ENCODE measurements at places on chromosomes 3 and 15.
A peak's percentile ranks its signal among the peaks of the same experiment; 100 is the strongest.

DNA sequence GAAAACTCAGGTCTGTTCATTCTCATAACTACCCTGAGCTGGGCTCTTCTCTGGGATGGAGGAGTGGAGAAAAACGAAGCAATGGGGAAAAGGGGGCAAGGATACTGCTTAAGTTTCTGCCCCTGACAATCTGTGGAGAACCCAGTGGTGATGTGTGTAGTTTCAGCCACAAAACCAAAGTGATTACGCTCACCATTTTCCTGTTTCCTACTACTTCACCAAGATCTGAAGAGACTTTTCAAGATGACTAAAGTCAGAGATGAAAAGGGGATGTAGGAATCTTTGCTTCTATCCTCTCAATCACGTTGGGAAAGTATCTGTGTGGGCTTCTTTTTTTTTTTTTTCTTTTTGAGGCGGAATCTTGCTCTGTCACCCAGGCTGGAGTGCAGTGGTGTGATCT lies 8.3 kb upstream of the UBE2E1 start:
- DNase-seq, result no peak

GRCh38 chr3:111541911-111542483 lies at the start of gene CD96:
Gene CD96, plus strand, starts transcription at chr3:111542197. Its CDS starts 52 bp downstream, at chr3:111542249.
- peak; percentile 62 for DNase-seq

DNA sequence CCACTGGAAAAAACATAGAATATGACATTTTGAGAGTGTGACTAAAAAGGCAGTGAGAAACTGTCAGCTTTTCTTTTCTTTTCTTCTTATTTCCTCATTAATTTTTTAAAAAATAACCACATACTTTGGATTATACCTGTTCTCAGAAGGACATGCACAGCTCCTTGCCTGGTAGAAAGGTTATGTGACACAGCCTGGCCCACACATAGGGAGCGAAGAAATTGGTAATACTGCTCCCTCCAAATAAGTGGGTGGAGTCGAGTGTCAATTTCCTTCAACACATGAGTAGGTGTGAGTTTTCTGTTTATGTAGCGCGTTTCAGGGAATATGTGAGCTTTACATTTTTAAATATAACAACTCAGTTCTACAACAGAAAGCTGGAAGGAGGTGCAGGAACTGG lies 28.9 kb upstream of the RAD18 start:
- no peak for DNase-seq

- DNase-seq, result no peak
These were observed 317.4 kb downstream of the DIPK2A start for GRCh38 chr3:144289057-144289456.

- DNase-seq, result peak; percentile 95
These were observed at the start of gene WDR73 for GRCh38 chr15:84653910-84654688. Gene WDR73, minus strand, starts transcription at chr15:84654283. Its CDS starts 9 bp downstream, at chr15:84654274.

- DNase-seq, result no peak
These were observed 23.6 kb upstream of the C3orf22 start for GRCh38 chr3:126582311-126582710.

DNA sequence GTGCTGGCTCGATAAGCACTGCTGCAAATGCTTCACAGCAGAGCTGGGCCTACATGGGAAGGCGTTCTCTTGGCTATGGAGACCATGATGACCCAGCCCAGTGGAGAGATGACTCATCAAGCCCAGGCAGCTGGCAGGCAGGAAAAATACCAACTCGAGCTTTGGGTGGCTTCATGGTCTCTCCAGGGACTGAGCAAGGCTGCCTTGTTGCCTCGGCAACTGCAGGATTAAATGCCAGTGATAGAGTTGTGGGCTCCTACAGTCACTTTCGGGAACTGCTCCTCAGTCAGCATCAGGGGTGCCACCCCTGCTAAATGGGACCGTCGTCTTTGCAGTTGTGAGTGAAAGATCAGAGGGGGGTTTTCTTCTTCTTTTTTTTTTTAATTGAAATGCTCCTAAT lies 54.6 kb upstream of the MYZAP start:
- peak; percentile 39 for DNase-seq

DNA sequence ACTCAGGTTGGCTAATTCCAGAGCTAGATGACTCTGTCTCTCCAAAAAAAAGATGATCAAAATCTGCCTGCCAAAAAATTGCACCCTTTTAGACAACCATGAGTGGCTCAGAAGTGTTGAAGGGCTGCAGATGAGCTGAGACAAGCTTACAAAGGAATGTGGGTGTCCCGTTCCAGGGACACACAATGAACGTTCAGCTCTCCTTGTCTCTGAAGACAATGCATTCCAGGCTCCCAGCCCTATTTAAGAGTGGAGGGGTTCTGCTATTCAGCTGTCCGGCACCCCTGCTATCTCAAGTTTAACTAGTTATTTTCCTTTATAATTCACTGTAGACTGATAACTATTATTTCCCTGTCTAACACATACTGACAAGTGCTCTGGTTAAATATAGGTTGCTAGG lies 355.1 kb upstream of the WNT5A start:
- no peak for DNase-seq

DNA sequence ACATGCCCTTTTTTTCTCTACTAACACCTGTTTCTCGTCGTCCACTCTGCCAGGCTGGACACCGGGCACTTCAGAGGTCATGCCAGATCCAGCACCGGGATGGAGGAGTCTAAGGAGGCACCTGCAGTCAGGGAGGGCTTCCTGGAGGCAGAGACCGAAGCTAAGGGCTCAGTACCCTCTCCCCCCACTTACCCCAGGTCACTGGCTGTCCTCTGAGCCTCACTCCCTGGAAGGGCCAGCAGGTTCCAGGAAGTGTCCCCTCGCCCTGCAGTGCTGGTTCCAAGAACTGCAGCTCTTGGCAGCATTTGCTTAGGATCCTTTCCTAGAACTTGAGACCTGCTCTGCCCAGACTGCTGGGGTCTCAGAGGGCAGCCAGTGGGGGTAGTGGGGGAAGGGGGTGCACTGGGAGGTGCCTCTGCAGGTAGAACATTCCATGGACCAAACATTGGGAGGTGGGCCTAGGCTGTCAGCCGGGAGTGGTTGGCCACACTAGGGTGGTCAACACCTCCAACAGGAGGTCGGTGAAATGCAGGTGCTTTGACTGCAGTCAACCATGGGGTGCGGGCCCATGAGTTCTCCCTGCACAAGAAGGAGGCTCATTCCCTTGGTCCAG lies 11.3 kb downstream of the CISH start:
- DNase-seq, result no peak

GRCh38 chr3:188345223-188345622 lies 191.3 kb downstream of the LPP start:
- peak; percentile 76 for DNase-seq

DNA sequence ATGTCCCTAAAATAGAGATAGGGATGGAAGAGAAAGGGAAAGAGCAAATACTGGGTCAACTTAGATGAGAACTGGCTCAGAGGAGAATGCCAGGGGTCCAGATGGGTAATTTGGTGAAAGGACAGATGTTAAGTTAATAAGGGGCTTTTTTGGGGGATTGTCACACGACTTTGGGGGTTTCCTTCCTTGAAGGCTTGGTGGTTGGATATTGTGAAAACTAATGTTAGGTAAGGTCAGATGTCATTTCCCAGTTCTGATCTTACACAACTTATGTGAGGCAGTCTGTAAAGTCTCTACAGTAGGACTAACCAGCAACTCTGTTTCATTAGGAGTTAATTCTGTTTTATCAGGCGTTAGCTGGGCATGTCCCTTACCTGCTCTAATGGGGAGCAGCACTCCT lies 231.1 kb downstream of the NR2F2 start:
- no peak for DNase-seq

GRCh38 chr3:20576228-20576627 lies 390.2 kb upstream of the SGO1 start:
- DNase-seq, result no peak

All from choroid plexus epithelial cell (primary cell).